ENCODE measurements at places on chromosomes 1 and 21.

DNA sequence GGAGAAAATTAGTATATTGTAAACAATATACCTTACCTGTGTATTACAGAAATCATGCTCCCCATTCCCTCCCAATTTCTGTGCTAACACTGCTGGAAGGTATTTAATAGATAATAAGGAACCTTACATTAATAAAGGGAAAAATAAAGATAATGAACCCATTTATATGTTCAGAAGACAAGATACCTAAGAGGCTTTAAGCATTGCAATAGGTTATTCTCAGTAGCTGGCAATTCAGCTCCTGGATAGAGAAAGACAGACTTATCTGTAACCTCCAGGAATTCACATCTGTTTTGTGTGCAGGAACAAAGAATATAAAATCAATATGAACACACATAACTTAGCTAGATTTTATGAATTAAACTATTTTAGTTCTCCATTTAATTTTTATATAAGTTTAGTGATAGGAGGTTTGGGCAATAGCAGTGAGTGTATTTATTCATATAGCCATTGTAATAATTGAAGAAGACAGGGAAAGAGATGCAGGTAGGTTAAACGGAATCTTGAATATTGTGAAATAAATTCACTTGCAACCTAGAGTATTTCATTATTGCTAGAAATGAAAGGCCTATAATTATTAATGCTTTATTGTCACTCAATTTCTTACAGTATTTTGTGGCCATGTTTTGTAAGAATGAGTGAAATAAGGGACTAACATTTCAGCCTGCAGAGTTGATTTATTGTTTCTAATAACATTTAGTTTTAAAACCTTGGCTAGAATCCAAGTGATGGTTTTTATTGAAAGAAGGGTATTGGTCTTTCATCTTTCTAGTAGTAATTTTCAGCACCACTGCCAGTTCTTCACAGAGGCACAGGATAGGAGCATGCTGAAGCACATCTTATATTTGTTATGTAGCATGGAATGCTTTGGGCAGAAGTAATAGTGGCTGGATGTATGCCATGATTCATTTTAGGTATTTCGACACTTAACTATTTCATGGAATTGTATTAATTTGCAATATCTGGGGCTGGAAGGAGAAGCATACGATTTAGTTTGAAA is 1.5 kb downstream of the XPR1 start:
- no peak for DNase-seq

DNA sequence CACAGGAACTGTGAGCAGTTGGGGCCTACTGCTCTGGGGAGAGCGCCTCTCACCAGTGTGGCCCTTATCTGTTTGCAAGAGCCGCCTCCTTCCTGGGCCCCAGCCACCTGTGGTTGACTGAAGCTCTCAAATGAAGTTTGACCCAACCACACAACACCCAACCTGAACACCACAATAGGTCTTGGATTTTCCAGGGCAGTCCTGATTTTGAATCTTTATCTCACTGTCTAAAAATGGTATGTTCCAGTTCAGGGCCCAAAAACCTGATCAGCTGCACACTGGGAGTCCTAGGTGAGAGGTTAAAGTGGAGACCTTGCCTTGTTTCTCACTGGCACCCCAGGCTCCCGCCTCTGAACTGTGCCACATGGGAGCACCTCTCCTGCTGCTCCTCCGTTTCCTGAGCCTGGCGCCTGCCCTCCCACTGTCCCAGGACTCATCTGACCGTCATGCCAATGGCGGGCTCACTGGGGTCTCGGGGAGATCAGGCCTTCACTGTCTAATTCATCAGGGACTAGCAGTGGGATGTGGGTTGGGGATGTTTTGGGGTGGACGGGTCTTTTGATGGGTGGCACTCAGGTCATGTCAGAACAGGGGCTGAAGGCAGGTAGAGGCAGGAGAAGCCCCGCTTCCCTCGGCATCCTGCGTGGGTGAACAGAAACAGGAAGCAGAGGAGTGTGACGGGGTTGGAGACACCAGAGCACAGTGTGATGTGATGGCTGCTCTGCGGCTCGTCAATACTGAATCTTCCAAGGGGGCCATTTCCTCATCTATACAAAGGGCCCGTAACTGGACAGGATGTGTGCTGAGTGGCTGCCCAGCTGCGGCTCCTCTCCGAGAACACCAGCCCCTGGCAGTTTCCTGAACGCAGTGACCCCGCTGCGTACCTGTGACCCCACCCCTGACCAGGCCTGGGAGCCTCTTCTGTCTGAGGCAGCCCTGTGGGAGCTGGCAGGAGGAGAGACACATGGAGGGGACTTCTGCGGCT is 59.6 kb upstream of the ITPKB start:
- DNase-seq = no peak

DNA sequence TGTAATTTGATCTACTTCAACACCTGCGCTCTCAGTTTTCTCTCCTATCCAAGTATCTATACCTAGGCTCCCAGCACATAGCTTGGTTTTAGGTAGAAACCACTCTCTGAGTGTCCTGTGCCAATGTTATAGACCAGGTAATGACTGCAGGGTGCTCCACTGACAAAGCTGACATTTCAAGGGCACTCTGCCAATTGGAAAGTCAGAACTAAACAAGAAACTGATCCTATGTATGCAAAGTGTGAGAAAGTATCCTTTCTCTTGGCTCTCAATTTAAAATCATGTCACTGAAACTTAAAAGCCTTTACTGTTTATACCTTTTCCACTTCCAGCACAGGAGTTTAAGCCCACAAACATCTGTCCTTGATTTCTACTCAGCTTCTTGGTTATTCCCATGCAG is 45.0 kb upstream of the AIM2 start:
- DNase-seq = no peak

DNA sequence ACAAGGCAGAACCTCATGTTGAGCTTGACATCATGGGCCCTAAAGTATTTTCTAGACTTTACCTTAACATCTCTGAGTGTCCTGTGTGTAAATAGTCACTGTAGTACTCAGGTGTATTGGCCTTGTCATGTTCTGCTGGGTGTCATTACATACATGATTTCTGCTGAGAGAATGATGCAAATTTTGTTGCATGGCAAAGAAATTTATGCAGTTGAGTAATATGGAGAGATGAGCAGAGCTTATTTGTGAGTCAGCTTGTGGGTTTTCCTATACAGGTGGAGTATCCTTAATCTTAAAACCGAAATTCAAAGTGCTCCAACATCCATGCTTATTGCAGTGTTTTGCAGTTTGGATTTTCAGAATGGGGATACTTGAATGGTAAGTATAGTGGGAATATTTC is 36.6 kb downstream of the RGL1 start:
- DNase-seq = no peak

DNA sequence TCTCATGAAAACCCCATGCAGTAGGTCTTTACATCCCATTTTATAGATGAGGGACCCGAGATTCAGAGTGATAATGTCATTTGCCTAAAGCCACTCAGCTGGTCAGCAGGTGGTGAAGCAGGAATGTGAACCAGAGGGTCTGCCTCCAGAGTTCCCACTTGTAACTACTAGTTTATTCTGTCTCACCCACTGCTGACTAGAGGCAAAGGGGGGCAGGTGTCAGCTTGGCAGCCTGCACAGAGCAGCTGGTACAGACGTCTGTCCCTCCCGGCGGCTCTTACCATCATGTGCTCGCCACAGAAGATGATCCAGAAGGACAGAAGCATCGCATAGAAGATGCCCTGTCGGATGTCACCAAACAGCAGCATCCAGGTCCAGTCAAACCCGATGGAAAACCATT is 82.4 kb downstream of the WLS start:
- DNase-seq = no peak

- no peak for DNase-seq
These were observed 51.6 kb downstream of the PDE4B start for GRCh38 chr1:65844296-65844695.

DNA sequence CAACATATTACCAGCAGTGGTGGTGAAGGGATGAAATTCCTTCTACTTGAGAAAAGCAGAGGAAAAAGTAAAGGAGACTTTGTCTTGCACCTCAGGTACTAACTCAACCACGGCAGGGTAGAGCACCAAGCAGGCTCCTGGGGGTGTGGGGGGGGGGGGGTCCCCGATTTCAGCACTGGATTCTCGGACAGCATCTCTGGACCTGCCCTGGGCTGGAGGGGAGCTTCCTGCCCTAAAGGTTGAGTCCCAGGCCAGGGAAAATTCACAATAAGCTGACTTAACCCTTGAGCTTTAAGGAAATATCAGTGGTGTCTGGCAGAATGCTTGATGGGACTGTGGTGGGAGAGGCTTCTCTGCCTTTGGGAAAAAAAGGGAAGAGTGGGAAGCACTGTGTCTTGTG is 233.2 kb upstream of the CXADR start:
- DNase-seq = no peak

GRCh38 chr1:44973645-44974044 is 12.8 kb downstream of the EIF2B3 start:
- no peak for DNase-seq

DNA sequence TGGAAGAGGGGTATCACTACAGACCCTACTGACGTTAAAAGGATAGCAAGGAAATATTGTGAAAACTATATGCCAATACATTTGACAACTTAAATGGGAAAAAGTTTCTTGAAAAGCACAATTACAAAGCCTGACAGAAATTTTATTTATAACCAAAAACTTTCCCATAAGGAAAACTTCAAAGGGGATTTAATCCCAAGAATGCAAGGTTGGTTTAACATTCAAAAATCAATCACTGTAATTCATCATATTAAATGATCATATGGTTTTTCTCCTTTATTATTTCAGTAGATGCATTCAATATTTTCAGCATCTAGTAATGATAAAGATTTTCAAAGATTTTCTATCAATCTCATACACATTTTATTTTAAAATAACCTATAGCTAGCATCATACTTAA is 13.3 kb downstream of the LRRC8C start:
- no peak for DNase-seq

DNA sequence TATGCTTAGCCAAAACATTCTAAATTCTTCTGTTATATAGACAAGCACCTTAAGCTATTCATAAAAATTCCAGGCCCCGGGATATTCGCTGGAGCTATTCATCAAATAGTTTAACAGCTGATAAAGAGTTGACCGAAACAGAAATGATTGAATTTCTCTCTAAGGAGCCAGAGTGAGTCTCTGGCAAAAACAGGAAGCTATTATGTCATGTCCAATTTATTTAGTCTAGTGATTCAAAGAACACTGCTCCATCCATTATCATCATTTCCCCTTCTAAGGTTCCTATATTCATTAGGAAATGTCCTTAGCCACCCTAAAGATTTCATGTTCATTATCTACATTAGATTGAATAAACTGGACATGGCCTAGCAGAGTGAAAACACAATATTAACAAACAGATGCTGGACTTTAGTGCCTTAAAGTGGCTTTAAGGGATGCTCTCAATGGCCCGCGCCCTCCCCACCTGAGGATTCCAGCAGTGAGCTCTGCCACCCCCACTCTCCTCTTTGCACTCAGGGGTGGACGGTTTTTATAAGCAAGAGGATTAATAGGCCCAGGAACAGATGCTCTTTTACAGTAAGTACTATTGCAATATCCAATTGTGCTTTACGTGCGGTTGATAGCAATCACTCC is 122.1 kb upstream of the RGS1 start:
- DNase-seq = no peak

- DNase-seq = no peak
These were observed 45.1 kb upstream of the ROR1 start for GRCh38 chr1:63728611-63729226.

GRCh38 chr1:98101364-98101763 is 180.5 kb upstream of the DPYD start:
- DNase-seq = no peak

GRCh38 chr1:25073640-25074270 is 143.7 kb upstream of the RUNX3 start:
- DNase-seq = no peak

- peak; percentile 76 for DNase-seq
These were observed 717 bp downstream of the YBX1 start for GRCh38 chr1:42682739-42683531.

GRCh38 chr1:156291226-156292061 is 4.0 kb downstream of the GLMP start:
- peak; percentile 90 for DNase-seq

GRCh38 chr1:27633298-27633610 is 1.7 kb downstream of the FGR start:
- DNase-seq = no peak

DNA sequence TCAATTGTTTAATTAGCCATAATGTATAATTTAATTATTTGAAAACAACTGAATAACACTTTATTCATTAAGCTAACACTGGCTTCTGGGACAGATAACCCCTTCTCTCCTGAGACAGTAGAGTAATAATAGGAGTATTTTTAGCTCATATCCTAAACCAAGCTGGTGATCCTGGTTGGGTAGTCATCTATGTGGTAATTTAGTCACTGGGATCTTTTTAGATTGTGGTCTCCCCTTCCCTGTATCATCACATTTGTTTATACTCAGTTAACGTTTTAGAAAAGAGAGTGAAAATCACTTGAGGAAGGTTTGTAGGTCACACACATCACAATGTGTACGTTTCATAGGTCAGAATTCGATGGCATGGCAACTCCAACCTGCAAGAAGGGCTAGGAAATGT is 1356.6 kb upstream of the ADGRL2 start:
- no peak for DNase-seq

GRCh38 chr1:197199923-197200271 is 53.4 kb upstream of the ASPM start:
- DNase-seq = no peak

DNA sequence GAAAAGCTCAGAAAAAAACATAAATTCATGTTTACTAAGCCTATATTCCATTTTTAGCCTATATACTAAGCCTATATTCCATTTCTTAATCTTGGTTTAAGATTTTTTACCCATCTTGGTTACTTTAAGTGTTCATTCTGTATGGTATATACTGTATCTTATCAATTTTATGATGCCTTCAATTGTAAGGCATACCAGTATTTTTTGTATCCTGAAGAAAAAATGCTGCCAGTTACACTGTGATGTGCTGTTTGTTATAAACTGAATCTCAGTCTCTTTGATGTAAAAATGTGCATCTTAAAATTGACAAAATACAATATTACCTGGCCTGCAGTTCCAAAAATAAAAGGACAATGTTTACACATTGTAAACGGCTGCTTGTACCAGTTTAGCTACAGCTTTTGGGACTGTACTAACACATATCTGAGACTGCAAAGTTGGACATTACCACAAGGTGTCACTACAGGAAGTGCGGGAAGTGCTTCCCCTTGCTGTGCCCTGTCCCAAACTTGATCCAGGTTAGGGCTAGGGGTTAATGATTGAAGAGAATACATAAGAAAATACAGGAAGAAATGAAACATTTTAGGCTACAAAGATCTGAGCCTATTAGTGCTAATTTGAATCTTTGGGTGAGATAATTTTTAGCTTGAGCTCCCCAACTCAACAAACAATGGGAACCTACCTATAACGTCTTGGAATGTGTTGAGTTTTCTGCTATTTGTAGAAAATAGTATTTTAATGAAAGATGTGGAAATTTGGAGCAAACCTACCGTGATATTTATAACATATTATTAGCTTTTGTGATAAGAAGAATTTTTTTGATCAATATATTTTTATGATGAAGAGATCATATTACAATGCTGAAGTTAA is 108.9 kb downstream of the LBR start:
- DNase-seq = no peak

- no peak for DNase-seq
These were observed 631.3 kb downstream of the PLA2G4A start for GRCh38 chr1:187460093-187460492.

DNA sequence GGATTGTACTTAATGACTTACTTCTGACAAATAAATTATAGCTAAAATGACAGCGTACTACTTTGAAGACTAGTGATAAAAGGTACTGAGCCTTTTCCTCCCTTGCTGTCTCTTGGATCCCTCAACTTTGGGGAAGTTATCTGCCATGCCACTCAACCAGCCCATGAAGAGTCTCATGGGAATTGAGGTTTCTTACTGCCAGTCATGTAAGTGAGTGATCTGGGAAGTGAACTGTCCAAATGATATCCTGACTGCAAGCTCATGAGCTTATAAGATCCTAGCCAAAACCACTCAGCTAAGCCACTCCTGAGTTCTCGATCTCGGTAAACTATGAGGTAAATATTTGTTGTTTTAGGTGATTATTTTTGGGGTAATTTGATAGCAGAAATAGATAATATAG is 247.8 kb downstream of the NCAM2 start:
- no peak for DNase-seq
